ENCODE measurements at places on chromosomes 6 and 20.

- no peak for DNase-seq
Observed at GRCh38 chr6:79536585-79536953, 661 bp downstream of the LCA5 start.

GRCh38 chr20:44768256-44768655 lies 22.6 kb downstream of the KCNK15 start:
- DNase-seq = no peak

DNA sequence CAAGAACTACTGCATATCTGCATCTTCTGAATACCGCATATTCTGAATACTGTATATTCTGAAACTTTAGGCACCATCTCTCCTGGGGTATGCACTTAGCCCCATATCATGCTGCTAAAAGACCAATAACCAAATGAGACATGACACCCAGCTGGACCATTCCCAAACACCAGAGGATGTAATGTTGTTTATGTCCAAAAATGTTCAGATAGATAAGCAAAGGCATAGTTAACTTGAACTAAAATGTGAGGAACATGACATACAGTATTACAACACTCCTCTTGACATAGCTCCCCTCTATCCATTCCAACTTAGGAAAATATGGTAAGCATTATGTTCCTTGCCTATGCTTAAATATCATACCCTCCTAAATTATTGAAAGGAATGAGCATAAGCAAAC lies 127.3 kb downstream of the TENT5A start:
- no peak for DNase-seq

DNA sequence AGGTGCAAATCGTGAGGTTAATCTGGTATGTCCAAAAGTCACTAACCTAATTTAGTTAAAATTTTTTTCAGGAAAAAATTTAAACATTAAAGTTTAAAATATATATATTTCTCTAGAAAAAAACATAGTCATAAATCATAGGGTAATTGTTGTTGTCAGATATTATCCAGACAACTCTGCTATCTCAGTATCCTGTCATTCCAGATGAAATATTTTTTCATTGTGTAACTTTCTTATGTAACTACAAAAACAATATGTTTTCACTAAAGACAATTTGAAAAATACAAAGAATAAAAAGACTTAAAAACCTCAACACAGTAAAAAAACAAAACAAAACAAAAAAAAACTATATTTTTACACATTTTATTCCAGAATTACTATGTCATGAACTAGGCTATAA lies 57.6 kb downstream of the TENT5A start:
- no peak for DNase-seq

GRCh38 chr6:62285612-62286469 lies at the start of gene KHDRBS2:
TSS of gene KHDRBS2 (minus strand) at chr6:62286225.
- peak; percentile 40 for DNase-seq

DNA sequence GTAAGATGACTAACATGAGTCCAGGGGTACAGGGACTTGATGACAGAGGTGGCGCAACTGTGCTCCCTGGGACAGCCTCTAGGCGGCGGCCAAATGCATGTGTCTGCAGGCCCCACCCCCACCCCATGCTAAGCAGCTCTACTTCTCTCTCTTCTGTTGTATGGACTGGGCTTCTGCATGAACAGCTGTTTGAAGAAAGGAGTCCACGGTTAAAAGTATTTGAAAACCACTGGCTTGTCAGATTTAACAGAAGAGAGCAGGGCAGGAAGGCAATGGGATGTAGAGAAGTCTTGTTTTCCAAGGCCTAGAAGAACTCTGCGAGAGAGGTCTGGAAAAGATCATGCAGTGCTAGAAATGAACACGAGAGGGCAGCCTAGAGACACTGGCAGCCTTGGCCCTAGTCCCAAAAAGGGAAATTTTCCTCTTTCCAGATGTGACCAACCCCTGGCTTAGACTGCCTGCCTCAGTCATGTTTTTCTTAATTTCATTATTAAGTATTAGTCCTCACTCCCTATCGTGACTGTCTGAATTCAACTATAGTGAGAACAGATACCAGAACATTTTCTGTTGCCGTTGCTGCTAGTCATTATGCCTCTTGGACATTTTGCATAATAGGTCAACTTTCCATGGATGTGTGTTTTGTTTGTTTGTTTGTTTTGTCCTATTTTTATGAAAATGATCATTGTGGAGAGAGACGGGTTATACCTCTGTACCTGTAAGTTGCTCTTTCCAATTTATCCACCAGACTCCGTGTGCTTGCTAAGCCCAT lies 265.0 kb downstream of the ADGRG6 start:
- no peak for DNase-seq

GRCh38 chr6:151412909-151413308 lies 21.6 kb upstream of the ZBTB2 start:
- no peak for DNase-seq

DNA sequence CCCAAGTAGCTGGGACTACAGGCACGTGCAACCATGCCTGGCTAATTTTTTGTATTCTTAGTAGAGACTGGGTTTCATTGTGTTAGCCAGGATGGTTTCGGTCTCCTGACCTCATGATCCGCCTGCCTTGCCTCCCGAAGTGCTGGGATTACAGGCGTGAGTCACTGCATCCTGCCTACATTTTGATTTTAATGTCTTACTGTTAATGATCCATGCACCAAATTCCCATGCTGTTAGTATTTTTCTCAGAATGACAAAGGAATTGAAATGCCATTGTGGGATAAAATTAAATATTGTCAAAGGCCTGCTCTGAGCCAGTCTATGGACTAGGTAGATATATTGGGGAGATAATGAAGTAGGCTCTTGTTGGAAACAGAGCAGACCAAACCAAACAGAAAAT lies 28.2 kb downstream of the CBFA2T2 start:
- DNase-seq = no peak

DNA sequence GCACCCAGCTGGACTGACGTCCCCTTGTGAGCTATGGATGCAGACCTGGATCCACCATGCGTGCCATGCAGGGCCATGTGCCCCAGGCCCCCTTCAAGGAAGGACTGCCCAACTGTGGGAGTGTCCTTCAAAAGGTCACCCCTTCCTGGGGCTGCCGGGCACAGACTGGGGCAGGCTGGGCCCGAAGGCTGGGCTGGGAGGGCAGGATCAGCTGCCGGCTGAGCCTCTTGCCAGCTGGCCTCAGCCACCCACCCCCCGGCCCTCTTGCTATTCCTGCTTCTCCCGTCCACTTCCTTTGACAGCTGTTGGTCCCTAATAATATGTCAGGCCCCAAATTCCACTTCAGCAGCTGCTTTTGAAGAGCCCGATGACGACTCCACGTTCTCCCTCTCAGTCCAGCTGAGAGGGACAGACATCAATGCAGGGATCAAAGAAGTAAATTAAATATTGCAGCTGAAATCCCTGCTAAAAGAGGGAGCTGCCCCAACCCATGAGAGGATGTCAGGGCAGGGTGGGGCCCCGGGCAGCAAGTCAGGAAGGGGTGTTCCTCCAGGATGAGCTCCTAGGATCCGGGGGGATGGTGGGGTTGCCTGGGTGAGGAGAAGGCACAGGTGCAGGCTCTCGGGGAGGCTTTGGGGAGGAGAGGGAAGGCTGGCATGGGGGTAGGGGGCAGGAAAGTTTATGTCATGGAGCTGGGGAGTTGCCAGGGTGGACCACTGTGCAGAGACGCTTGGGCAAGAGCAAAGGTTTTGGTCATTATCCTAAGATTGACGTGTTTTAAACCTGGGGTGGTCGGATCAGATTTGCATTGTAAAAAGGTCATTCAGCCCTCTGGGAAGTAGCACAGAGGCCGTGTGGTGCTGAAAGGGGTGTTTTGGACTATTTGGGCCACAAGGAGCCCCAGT lies 185.0 kb downstream of the ANKRD60 start:
- no peak for DNase-seq

- DNase-seq = no peak
Observed at GRCh38 chr6:147881432-147881831, 372.9 kb downstream of the SAMD5 start.

GRCh38 chr6:132253906-132254305 lies 147.4 kb downstream of the MOXD1 start:
- no peak for DNase-seq

DNA sequence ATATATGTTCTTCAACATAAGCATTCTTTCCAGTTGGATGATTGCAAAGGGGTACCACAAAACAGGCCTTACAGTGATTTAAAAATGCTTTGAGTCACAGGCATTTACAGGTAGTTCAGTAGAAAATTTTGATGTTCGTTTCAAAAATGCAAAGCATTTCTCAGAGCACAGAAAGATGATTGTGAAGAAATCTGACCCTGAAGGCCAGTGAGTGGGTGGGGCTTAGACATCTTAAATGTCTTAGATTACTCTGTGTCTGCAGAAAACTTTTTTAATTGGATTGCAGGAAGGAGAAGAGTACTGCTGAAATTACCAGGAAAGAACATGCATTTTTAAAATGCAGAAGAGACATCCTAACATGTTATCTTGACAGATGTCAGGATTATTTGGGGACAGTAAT lies 268.3 kb downstream of the CDKAL1 start:
- DNase-seq = no peak

DNA sequence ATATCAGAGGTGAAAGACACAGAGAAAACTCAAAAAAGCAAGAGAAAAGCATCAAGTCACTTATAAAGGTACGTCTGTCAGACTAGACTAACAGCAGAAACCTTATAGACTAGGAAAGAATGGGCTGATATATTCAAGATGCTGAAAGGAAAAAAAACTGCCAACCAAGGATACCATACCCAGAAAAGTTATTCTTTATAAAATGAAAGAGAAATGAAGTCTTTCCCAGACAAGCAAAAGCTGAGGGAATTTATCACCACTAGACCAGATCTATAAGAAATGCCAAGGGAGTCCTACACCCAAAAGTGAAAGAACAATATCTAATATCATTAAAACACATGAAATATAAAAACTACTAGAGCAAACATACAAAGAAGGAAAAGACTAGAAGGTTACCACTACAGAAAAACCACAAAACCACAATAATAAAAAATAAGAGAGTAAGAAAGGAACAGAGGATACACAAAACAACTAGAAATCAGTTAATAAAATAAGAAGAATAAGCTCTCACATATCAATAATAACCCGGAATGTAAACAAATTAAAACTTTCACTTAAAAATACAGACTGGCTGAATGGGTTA lies 6.2 kb downstream of the MOXD1 start:
- no peak for DNase-seq

DNA sequence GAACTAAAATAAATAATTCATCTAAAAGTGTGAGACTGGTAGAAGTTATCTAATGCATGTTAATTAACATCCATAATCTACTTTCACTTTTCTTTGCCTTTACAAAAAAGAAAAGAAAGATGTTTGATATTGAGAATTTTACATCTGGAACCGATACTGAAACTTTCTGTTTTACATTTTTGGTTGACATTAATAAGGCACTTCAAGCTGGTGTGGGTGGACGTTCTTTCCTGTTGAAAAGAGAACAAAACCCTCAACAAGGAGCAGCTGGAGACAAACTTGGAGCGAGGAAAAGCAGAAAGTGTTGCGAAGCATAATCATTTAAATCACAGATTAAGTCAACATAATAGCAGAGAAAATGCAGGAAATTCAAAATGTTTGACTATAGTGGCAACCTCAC lies 575.2 kb upstream of the ADGRB3 start:
- DNase-seq = no peak

GRCh38 chr6:126913651-126914050 lies 204.8 kb upstream of the RSPO3 start:
- DNase-seq = no peak

DNA sequence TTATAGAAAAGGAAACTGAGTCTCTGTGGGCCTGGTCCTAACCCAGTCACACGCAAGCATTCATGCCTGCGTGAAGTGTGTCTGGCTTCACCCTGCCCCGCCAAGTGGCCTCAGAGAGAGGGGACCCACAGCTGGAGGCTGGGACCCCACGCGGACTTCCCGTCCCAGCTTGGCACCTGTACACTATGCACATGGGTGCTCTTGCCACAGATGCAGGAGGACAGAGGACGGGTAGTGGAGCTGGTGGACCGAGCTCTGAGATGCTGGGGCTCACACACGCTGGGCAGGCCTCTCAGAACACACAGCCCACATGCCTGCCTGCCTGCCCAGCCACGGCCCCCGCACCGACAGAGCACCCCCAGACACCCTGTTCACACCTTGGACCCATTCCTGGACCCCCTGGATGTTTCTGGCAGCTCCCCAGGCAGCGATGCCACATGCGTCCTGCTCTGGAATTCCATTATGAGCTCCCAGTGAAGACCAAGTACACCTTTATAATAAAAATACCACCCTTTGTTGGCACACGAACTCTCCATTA lies 24.9 kb upstream of the SMOC2 start:
- no peak for DNase-seq

DNA sequence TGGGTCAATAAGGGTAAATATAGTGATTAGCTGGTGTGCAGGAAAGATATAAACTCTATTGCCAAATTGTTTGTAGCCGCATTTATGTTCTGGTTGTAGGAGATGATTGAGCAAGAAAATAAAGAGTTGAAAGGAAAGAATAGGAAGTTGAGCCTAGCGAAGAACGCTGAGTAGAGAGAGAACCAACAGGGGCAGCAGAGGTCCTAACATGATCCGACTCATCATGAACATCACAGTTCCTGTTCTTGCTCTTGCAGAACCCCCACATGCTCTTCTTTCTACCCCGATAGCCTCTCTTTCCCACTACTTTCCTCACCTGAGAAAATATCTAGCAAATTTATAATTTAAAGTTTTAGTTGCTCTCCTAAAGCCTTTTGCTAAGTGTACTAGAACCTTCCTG lies 9.9 kb upstream of the ID4 start:
- no peak for DNase-seq

DNA sequence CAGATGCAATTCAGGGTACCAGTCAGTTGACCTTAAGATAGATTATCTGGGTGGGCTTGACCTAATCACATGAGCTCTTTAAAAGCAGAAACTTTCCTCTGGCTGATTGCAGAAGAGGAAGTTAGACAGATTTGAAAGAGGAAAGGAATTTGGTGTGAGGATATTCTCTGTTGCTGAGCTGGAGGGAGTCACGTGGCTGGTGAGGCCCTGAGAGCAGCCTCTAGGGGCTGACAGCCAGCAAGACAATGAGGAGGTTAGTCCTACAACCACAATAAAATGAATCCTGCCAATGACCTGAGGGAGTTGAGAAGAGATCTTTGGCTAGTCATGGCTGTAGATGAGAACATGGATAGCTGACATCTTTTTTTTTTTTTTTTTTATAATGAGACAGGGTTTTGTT lies 87.0 kb upstream of the B3GAT2 start:
- DNase-seq = no peak

GRCh38 chr20:37504404-37505096 lies 16.5 kb upstream of the NNAT start:
- DNase-seq = no peak

GRCh38 chr6:137736911-137737310 lies 130.1 kb upstream of the TNFAIP3 start:
- DNase-seq = no peak

GRCh38 chr6:98839781-98840361 lies 5.5 kb downstream of the POU3F2 start:
- no peak for DNase-seq

GRCh38 chr6:52718550-52718949 lies 44.7 kb downstream of the GSTA2 start:
- no peak for DNase-seq

GRCh38 chr20:16707674-16708073 lies 22.2 kb upstream of the SNRPB2 start:
- DNase-seq = no peak

GRCh38 chr6:125699591-125699990 lies 49.8 kb upstream of the HEY2 start:
- no peak for DNase-seq

Data from cerebellum (tissue), 4 donors.